ENCODE measurements at places on chromosomes 6 and 20.

DNA sequence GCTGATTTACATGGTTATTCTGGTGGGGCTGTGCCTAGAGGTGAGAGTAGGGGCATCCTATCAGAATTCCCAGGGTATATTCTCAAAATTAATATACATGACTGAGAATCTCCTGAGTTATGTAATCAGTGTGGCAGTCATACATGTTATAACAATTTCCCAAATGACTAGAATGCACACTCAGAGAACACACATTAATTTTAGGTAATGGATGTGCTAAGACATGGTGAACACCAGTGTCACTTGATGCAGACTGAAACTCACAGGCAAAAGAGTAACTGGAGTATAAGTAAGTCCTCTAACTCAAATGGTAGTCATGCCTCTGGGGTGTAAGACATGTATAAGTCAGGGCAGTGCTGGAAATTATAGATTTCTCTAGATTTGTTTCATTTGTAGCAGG, 1198.4 kb upstream of the CITED2 start:
- DNase-seq, result no peak

DNA sequence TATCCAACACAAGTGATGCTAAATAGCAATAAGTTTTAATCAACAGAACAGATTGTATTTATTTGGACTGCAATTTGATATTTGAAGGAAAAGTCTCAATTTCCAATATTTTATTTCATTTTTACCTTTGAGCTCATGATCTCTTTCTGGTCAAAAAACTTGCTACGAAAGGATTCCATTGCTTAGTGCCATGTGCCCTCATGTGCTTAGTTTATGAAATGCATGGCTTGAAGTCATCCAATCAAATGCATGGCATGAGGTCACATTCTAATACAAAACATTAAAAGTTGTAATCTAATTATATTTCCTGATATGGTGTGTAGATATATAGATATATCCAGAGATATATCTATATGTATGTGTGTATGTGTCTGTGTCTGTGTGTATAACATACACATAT, 321.2 kb upstream of the ADGRB3 start:
- no peak for DNase-seq

GRCh38 chr6:26053992-26054780, 33.0 kb upstream of the HFE start:
- DNase-seq, result no peak

DNA sequence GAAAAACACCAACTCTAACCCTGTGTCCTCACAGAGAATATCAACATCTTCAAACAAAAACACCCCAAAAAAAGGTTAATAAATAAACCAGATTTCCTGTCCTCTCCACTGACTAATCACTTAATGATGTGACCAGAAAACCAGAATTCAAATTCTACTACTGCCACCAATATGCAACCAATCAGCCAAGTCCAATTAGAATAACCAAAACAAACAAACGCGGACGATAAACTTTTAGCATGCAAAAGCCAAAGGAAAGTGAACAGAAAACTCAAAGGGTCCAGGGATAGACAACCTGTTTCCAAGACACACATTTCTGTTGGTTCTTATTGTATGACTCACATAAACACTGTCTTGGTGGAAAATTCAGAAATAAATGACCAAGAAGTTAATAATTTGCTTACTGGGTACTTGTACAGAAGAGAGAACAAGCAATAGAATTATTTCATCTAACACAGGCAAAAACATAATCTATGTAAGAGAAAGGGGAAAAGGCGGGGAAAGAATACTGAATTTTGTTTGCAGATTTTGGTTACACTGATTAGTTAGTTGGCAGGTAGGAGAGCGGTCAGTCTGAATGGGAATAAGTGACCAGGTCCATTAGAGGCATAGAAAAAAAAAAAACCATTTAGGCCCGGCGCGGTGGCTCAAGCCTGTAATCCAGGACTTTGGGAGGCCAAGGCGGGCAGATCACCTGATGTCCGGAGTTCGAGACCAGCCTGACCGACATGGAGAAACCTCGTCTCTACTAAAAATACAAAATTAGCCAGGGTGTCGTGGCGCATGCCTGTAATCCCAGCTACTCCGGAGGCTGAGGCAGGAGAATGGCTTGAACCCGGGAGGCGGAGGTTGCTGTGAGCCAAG, 34.1 kb downstream of the HFE start:
- no peak for DNase-seq

GRCh38 chr6:43723737-43724295, 36.2 kb upstream of the MRPS18A start:
- DNase-seq, result peak; percentile 74

GRCh38 chr6:18087396-18088165, 34.9 kb downstream of the NHLRC1 start:
- DNase-seq, result no peak

DNA sequence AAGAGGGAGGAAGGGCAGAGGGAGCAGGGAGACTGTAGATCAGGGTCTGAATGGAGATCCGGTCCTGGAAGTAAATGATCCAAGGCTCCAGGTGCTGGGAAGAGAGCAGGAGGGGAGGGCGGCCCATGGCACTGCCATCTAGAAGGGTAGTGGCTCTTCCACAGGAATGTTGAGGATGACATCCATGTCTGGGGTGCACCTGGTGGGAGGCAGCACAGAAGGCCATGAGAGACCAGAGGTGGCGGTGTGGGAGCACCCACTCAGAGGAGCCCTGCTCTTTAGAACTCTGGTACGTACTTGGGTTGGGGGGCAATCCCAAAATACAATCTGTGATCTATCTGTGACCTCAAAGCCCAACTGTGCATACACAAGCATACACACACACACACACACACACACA, 13.5 kb downstream of the DEFB132 start:
- no peak for DNase-seq

DNA sequence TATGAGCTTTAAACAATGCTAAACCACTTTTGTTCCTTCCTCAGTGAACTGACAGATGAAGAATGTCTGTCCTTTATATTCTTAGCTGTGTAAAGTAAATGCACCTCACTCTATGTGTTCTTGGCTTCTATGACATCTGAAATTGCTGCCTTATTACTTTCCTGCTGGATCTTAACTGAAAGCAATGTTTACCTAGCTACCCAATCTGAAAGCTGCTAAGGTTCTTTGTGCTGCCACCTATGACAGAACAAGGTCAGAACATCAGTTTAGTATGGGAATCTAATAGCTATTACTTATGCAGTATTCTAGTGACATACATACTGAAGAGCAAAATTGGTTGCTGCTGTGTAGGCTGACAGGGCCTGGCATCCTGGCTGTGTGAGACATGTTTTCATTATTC, 444.1 kb downstream of the KHDRBS2 start:
- no peak for DNase-seq

- DNase-seq, result peak; percentile 82
Observed at GRCh38 chr6:42963855-42964605, 3.5 kb downstream of the GNMT start.

- DNase-seq, result no peak
Observed at GRCh38 chr20:3239867-3240775, 1.1 kb upstream of the SLC4A11 start.

GRCh38 chr6:29965563-29965872, 23.2 kb downstream of the HLA-A start:
- DNase-seq, result no peak

GRCh38 chr6:143408151-143408786, 42.2 kb downstream of the ADAT2 start:
- DNase-seq, result no peak

DNA sequence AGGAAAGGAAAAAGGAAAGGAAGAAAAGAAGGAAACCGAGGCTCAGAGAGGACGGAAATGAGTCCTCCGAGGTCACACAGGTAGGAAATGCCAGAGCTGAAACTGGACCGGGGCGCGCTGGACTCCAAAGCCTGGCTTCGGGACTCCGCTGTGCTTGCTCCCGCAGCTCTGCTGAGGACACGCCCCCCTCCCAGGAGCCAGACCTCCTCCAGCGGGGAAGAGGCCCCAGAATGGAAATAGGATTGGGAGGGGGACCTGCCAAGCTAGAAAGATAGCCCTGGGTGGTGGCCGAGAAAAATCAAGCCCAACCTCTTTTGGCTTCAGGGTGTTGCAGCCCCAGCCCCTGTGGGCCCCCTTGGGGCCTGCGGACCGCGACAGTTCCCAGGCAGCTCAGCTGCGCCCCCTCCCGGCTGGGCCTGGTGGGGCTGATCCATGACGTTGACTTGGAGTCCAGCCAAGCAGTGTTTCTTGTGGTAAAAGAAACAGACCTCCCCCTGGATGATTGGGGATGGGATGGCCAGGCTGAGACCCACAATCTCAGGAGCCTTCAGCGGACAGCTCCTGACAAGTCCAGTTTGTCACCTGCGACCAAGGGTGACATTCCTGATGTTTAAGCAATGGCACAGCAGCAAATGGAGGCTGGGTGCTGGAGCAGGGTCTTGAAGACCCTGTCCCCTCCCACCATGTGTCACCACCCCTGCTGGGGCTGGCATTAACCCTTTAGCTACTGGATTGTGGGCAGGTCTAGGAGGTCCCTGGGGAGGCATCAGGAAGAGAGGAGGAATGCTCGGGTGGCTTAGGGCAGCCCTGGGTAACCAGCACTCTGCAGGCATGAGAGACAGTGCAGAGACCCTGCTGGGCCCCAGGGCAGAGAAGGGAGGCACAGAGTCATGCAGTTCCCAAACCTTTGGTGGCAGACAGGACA, 55.4 kb downstream of the RIPOR3 start:
- DNase-seq, result no peak

GRCh38 chr6:113719545-113719944, 137.6 kb upstream of the MARCKS start:
- DNase-seq, result no peak

- DNase-seq, result no peak
Observed at GRCh38 chr6:150575836-150576235, 23.8 kb upstream of the PLEKHG1 start.

- no peak for DNase-seq
Observed at GRCh38 chr20:49336786-49337185, 58.9 kb upstream of the ZNFX1 start.

DNA sequence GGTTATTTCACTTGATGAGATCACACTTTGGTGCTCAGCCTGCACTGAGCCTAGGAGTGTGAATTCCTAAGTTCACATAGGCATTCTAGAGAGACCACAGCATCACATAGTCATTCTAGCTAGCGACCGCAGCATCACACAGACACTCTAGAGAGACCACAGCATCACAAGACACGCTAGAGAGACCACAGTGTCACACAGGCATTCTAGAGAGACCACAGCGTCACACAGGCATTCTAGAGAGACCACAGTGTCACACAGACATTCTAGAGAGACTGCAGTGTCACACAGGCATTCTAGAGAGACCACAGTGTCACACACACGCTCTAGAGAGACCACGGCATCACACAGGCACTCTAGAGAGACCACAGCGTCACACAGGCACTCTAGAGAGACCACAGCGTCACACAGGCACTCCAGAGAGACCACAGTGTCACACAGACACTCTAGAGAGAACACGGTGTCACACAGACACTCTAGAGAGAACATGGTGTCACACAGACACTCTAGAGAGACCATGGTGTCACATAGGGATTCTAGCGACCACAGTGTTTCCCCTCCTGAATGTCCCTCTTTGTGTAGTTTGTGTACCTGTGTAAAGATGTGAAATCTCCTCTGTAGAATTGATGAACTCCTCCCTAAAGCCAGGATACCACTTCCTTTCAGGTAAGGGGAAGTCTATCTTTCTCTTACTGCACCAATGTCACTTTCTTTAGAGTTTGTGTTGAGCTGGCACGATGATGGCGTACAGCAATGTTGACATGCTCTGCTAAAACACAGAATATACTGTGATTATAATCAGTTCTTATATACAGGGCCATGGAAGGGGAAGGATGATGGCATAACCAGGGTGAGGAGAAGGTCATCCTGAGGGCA, 169.4 kb downstream of the ZDHHC14 start:
- DNase-seq, result no peak

DNA sequence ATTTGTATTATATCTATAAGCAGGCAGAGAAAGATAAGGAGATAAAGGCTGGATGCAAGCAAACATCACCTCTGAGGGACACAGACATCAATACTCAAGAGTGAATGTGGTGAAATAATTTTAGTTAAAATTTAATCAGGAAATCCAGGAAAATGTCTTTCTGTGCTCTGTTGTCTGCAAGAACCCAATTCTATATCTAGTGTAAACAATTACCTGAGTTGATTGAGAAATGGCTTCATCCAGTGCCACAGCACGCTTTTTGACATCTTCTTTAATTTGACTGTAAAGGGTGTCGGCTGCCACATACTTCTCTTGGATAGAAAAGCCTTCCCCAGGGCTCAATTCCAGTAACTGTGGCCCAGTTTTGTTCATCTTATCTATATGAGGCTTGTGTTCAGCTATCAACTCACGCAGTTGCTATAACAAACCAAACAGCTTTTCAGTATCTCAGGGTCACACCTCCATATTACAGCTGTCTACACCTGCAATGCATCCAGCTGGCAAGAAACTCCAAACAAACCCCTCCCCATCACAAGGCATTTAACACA, 131.6 kb downstream of the DST start:
- DNase-seq, result no peak

DNA sequence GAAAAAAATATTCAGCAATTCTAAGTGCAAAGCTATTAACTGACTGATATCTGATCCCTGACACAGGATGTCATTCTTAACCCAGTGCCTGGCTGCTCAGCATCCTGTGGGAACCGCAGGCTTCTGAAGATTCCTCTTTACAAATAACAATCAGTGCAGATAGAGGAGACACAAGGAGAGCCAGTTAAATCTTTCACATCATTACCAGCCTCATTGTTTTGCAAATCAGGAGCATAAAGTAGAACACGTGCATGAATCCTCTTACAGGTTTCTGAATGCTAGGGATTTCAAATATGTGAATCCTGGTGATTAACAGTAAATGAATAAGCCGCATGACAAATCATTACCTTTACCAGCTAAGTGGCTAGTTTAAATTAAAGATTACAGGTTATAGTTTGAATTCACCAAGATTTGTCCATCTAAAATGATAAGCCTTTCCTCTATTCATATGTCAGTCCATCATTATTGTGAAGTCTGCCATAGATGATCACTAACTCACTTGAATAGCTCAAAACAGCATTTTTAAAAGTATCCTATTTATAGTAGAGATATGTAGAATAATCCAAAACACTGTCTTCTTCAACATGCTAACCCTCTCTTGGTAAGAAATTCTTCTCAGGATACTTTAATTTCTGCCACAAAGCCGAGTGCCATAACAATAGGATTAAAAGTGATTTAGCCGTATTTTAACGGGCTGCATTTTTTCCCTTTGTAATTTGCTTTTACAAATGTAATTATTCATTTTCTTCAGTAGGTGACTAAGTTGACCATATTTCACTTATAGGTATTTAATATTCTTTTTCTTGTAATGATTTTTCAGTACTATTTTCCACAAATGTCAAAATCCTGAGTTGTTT, 367.3 kb upstream of the EPHA7 start:
- DNase-seq, result peak; percentile 79

GRCh38 chr6:109349419-109349987, 32.8 kb downstream of the CD164 start:
- DNase-seq, result no peak

All from iPS DF 6.9 (cell line).